ENCODE measurements at places on chromosomes 3 and 15.

DNA sequence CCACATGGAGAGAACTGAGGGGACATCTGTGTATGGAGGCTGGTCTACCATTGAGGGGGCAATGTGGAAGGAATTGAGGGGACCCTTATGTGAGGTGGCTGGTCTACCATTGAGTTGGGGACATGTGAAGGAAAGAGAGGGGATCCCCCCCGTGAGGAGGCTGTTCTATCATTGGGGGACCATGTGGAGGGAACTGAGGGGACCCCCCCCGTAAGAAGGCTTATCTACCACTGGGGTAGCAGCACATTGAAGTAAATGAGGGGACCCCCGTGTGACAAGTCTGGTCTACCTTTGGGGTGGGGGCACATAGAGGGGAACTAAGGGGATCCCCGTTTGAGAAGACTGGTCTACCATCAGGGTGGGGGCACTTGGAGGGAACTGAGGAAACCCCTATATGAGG is 158.0 kb downstream of the FBLN2 start:
- no peak for DNase-seq

- no peak for DNase-seq
These were observed 794 bp downstream of the LRIG1 start for GRCh38 chr3:66499881-66500575.

GRCh38 chr3:163315786-163316185 is 1762.5 kb downstream of the SI start:
- no peak for DNase-seq

DNA sequence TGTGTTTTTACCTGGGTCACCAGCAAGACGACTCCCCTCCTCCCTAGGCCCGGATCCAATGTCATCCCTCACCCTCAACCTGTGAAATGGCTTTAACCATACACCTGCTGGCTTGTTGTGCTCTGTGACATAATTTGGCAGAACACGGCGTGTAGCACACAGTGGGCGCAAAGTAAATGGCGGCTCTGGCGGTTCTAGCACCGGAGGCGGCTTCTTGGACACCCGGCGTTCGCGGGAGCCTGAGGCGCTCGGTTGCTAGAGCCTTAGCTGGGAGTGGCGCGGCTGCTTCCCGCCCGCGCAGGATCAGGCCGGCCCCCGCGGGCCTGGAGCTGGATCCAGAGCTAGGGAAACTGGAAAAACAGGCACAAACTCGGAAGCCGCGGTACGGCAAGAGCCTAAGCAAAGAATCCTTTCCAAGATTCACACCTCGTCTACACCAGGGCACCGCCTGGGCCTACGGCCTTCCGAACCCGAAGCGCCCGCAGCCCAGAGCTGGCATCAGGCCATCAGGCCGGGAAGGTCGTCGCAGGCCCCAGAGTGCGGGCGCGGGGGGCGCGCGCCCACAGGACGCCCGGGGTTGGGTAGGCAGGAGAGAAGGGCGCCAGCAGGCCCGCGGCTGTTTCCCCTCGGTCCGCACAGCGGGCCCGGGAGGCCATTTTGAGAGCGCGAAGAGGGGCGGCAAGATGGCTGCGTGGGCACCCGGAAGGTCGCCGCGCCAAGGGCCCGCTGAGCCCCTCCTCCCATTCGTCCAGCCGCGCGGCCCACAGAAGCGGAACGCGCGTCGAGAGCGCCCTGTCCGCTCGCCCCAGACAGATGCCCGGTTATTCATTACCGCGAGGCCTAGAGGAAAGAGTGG is 43.9 kb upstream of the POLG start:
- DNase-seq: no peak

- no peak for DNase-seq
These were observed 483.7 kb upstream of the FRG2C start for GRCh38 chr3:75180235-75180944.

DNA sequence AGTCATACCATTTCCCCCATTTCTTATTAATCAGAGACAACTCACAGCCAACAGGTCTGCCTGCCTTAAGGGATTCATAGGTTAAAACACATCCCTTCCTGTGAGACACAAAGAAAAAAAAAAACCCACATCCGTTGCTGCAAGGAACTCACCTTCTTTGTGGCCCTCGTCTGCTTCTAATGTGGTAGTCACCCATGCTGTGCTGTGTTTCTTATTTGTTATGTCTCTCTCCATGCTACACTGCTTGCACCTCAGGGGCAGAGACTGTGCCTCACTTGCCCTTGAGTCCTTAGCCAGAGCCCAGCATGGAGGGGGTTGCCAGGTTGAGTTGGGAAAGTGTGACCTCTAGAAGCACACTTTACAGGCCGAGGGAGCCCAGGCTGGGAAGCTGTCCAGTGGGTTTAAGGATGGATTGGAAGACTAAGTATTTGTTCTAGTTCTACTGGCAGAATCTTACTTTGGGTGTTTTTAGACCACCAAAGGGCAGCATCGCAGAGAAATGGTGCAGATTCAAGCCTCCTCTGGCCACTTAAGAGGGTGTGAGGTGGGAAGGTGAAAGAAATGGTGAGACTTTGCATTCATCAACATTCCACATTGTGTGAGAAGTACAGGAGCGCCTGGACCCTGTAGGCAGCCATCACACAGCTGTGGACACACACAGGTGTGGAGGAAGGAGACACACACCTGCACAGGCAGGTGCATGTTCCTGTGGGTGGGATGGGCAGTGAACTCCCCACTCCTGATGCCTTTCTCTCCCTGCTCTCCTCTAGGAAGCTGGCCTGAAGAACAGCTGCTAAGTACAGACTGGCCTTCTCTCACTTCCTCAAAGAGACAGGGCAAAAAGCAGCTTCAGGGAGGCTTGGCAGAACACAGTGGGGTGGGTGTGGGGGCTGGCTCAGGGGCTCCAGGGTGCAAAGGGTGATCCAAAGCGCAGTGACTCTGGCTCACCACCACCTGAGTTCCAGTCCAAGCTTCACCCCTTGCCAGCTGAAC is 48.8 kb downstream of the GLB1 start:
- no peak for DNase-seq

- DNase-seq: no peak
These were observed 197.3 kb upstream of the HES1 start for GRCh38 chr3:193938613-193939012.

DNA sequence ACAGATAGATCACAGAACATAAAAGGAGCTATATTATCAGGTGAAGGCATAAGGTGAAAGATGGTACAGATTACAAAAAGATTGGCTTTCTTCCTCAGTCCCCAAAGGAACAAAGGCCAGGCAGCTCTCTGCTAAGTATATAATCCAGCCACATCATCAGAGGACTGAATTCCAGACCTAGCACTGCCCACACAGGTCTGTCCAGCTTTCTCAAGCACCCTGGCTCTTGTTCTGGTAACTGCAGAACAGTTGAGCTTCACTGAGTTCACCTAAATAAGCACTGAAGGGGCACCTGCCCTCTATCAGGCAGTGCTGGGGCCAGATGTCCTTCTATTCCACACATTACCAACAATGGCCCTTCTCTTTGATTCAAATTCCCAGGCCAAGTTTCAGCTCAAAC is 6.3 kb downstream of the DUOXA1 start:
- no peak for DNase-seq

- DNase-seq: no peak
These were observed 16.1 kb downstream of the VGLL4 start for GRCh38 chr3:11627612-11628011.

DNA sequence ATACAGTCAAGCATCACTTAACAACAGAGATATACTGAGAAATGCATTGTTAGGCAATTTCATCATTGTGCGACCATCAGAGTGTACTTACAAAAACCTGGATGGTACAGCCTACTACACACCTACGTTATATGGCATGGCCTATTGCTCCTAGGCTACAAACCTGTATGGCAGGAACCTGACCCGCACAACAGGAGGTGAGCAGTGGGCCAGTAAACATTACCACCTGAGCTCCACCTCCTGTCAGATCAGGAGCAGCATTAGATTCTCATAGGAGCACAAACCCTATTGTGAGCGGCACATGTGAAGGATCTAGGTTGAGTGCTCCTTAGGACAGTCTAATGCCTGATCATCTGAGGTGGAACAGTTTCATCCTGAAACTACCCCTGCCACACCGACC is 89.7 kb downstream of the SCAPER start:
- DNase-seq: no peak

DNA sequence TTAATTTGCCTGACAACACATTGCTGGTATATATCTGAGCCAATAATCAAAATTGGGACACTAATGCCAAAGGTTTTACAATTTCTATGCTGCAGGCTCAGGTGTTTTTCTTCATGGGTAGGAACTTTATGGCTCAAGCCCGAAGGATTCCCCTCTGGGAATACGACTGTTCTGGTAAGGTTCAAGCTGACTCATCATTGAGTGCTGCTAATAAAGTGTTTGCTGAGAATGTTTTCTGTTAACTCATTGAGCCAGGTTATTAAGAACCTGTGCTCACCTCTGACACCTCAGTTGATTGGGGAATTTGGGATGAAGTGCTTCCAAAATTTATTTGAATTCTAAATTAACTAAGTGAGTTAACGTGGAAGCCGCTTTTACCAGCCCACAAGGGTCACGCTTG is 135.8 kb upstream of the CTDSPL start:
- DNase-seq: no peak

DNA sequence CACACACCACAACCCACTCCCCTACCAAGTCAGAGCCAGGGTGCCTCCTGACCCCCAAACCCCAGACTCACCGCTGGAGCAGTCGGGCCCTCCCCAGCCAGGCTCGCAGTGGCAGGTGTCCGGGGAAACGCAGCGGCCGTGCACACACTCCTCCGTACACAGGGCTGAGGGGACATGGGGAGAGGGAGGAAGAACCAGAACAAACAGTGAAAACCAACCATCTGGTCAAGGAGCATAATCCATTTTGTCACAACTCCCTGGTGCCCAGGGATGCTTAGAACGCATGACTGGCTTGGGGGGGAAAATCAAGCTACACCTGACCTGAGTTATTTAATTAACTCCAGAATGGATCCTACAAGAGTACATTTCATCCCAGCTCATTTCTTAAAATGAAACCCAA is 159.2 kb downstream of the MEGF11 start:
- no peak for DNase-seq

GRCh38 chr3:120114376-120114775 is 20.1 kb upstream of the GSK3B start:
- DNase-seq: no peak

- DNase-seq: no peak
These were observed 114.6 kb downstream of the NFKBIZ start for GRCh38 chr3:101963902-101964362.

GRCh38 chr15:48465410-48465809 is 134.2 kb downstream of the DUT start:
- DNase-seq: no peak

DNA sequence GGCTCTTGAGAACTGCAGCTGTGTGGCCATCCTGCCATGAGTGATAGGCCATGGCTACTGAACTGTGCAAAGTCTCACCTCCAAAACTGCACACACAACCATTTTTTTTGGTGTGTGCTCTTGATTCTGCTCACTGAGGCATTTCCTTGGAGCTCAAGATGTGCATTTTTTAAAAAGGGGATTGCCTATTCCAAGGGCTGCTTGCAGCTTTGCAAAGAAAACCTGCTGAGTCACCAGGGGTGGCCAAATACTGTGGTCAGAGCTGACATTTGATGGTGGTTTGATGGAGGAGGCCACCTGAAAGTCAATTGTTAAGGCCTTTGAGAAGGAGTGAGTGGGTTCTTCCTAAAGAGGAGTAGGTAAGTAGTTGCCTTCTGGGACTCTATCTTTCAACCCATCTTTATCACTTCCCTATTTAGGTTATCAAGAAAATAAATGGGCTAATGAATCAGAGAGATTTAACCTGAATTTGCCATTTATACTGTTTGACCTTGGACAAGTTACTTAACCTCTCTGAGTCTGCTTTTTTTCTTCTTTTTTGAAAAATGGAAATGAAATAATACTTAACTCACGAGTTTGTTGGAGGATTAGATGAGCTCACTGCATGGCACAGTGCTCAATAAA is 87.9 kb downstream of the CHST2 start:
- DNase-seq: no peak

- DNase-seq: no peak
These were observed 323.3 kb downstream of the DIPK2A start for GRCh38 chr3:144294659-144295538.

GRCh38 chr15:68241088-68241935 is 11.8 kb upstream of the CLN6 start:
- no peak for DNase-seq

DNA sequence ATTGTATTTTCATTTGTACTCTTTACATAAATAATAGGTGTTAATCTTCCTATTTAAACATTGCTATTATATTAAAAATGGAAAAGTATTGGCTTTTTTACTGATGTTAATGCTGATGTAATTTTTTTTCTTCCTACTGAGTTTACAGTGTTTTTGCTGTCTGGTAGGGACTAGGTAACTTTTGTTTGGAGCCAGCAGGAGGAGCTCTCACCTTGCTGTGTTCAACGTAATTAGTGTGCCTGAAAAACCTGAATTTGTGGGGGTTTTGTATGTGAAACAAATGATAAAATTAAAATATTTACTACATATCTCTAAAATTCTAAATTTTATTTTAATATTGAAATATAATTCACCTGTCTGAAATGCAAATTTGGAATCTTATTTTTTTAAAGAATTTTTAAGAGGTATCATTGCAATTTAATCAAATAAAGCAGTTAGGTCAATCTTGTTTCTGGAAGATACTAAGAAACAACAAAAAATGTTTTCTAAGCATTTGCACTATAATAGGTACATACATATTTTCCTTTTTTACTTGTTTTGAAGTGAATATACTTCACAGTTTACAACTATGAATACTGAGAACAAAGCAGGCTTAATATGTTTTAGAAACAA is 48.8 kb downstream of the EPHA6 start:
- DNase-seq: peak; percentile 12

GRCh38 chr3:21310161-21310560 is 440.8 kb downstream of the ZNF385D start:
- no peak for DNase-seq

- DNase-seq: no peak
These were observed 531.9 kb downstream of the AGBL1 start for GRCh38 chr15:86611417-86612040.

- DNase-seq: no peak
These were observed 118.3 kb downstream of the FNDC3B start for GRCh38 chr3:172157564-172158258.
